Cerebellum (tissue), 4 donors: ENCODE measurements at places on chromosomes 6 and 20.
A peak's percentile ranks its signal among the peaks of the same experiment; 100 is the strongest.

GRCh38 chr6:133201231-133201630, 39.9 kb upstream of the EYA4 start:
- DNase-seq, result no peak

- DNase-seq, result no peak
Measured at GRCh38 chr20:39812116-39812515, 850.0 kb downstream of the DHX35 start.

- DNase-seq, result no peak
Measured at GRCh38 chr20:1840817-1841553, 54.2 kb upstream of the SIRPA start.

GRCh38 chr20:44053046-44053445, 133.9 kb downstream of the JPH2 start:
- DNase-seq, result no peak

GRCh38 chr20:60050193-60050947, 92.1 kb downstream of the CDH26 start:
- no peak for DNase-seq

GRCh38 chr6:151317103-151317994, 74.0 kb downstream of the ZBTB2 start:
- peak; percentile 56 for DNase-seq

DNA sequence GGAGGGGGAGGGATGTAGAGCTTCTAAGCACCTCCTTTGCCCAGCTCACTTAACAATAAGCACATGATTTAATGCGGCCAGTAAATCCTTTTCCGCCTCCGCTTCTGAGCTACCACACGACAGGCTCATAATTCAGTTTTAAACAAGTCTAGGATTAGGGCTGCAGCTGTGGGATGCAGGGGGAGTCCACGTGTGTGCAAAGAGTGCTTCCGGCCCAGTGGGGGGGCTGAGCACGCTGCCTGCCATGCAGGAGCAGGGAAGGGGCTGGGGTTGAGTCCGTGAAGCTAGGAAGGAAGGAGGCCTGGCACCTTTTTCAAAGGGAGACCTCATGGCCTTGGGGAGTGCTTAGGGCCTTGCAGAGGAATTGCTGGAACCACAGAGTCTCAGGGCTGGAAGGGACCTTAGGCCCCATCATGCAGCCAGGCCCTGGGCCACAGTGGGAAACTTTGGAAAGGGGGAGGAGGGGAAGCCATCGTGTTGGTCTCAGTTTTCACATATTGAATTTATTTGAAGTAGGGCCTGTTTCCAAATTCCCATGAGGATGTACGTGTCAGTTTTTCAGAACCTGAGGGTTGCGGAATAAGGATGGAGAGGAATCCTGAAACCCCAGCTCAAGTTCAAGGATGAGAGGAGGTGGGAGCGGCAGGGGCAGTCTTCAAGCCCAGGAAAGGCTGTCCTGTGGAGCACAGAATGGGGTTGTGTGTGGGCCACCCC, 96.1 kb downstream of the VEGFA start:
- no peak for DNase-seq

GRCh38 chr6:81128671-81129070, 623.8 kb downstream of the TENT5A start:
- no peak for DNase-seq

DNA sequence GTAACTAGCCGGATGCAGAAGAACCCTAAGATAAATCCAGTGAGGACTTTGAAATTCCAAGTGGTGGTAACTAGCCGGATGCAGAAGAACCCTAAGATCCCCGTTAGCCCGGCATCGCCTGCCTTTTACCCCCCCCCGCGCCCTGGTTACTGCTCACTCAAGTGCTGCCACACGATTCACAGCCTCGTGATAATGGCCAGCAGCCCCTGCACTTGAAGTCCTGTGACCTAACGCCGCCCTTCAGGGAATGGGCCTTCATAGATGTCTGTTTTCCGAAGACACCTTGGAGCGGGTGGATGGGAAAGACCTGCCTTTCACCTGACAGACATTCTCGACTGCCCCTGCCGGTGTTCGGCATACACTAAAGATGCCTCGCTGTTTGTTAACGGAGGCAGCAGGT, 127.9 kb downstream of the HUS1B start:
- DNase-seq, result no peak

- no peak for DNase-seq
Measured at GRCh38 chr6:11682561-11682975, 96.0 kb downstream of the ADTRP start.

- DNase-seq, result no peak
Measured at GRCh38 chr6:139914910-139915309, 540.5 kb upstream of the CITED2 start.

DNA sequence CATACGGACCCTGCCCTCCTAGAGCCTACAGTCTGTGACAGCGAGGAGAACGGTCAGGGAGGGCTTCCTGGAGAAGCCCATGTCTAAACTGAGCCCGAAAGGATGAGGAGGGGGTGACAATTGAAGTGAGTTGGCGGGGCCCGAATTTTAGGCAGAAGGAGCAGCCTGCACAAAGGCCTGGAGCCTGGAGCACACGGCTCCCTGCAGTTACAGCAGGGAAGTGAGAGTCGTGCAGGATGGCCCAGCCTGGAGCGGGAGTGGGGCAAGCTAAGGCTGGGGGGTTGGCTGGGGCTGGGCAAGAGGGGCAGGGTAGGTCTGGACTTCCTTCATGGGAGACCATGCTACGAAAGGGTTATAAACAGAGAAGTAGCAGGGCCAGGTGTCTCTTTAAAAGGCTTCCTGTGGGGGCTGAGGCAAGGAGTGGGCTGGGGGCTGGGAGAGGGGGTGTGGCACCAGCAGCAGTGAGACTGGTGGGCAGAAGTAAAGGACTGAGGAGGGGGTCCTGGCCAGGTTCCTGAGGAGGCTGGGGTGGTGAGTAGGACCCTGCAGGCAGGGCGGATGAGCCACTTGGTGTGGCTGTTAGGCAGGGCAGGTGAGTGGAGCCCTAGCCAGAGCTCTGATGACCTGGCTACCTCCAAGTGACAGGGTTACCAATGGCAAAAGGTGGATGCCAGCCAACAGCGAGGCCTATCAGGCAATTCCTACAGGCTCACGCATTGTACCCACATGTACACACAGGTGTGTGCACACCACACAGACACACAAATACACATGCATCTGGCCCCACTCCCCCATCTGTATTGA, 119.2 kb downstream of the MRPL14 start:
- no peak for DNase-seq
